ENCODE measurements at places on chromosomes 11 and 22. TPM values are rescaled to one million over a fixed set of nuclear protein-coding genes. Genes with fewer than 3 reads are reported as not detected.

Gene OR52E8
- total RNA-seq: not detected

Gene UBE2L3
- total RNA-seq: 33.7 TPM

Gene KRTAP5-11
- total RNA-seq: not detected

Gene TMEM121B
- total RNA-seq: 0.10 TPM

Gene MOV10L1
- not detected for total RNA-seq

Gene P2RX6
- total RNA-seq: 0.59 TPM

Gene SLC5A1
- total RNA-seq: not detected

Gene RFPL2
- total RNA-seq: 1.5 TPM

Gene SOX10
- total RNA-seq: not detected

Gene TLCD5
- total RNA-seq: 0.42 TPM

Gene OR51B5
- total RNA-seq: not detected

All from CD4-positive, CD25-positive, alpha-beta regulatory T cell (primary cell).